ENCODE measurements at places on chromosomes 13 and 19. TPM values are rescaled to one million over a fixed set of nuclear protein-coding genes. Genes with fewer than 3 reads are reported as not detected.

The PALM3 gene
- 22.4 TPM for polyA plus RNA-seq

The C5AR1 gene
- polyA plus RNA-seq = 4.6 TPM

The TUBGCP3 gene
- polyA plus RNA-seq = 29.5 TPM

The IRGQ gene
- polyA plus RNA-seq = 13.8 TPM

The APOC4 gene
- not detected for polyA plus RNA-seq

The TPM4 gene
- 515 TPM for polyA plus RNA-seq

The LGALS14 gene
- not detected for polyA plus RNA-seq

The TRPC4 gene
- 6.2 TPM for polyA plus RNA-seq

The TEX29 gene
- polyA plus RNA-seq = not detected

The FFAR2 gene
- 0.28 TPM for polyA plus RNA-seq

The SIGLEC8 gene
- not detected for polyA plus RNA-seq

The WDR87 gene
- not detected for polyA plus RNA-seq

DNA sequence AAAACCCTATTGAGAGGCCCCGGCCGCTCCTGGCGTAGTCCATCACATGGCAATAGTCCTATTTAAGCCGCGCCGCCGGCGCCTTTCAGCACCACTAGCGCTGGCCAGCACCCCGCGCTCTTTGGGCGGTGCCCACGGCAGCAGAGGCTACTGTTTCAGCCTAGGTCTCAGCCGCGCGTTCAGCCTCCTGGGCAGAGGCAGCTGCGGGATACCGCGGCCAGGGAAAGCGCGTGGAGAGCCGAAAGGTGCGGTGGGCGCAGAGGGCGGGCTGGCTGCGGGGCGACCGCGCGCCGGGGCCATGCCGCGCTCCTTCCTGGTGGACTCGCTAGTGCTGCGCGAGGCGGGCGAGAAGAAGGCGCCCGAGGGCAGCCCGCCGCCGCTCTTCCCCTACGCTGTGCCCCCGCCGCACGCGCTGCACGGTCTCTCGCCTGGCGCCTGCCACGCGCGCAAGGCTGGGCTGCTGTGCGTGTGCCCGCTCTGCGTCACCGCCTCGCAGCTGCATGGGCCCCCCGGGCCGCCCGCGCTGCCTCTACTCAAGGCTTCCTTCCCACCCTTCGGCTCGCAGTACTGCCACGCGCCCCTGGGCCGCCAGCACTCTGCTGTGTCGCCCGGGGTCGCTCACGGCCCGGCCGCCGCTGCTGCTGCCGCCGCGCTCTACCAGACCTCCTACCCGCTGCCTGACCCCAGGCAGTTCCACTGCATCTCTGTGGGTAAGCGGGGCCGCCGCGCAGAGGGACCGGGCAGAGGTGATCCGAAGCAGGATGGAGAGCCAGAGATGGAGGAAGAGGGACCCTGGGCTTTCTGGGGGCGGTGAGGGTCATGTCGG is at the start of gene GSX1:
GSX1 (plus strand) TSS at position 91 of the 826 bp plus-strand sequence; CDS start at position 299, 208 bp downstream.
- DNase-seq = peak; percentile 64

GRCh38 chr13:51553531-51553930 is 30.7 kb upstream of the WDFY2 start:
- no peak for DNase-seq

GRCh38 chr19:39430675-39431593 is 4.8 kb downstream of the RPS16 start:
- DNase-seq = no peak

DNA sequence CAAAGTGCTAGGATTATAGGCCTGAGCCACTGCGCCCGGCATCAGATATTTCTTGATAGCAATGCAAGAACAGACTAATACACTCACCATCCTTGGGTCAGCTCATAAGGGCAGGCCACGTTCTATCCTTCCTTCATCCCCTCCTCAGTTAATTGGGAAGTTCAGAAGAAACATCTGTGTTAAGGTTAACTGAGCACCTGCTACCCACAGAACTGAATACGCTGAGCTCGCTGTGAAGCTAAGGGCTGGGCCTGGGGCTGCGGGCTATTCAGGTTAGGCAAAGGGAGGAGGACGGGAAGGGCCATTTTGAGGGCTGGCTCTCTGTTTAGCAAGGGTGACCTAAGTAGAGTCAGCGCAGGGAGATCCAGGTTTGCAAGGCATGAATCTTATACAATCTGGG is 43.0 kb upstream of the UQCRFS1 start:
- DNase-seq = no peak

GRCh38 chr19:32691952-32692726 is 518 bp downstream of the NUDT19 start:
- no peak for DNase-seq

- no peak for DNase-seq
These were observed 6.9 kb downstream of the ARHGEF1 start for GRCh38 chr19:41889896-41890295.

DNA sequence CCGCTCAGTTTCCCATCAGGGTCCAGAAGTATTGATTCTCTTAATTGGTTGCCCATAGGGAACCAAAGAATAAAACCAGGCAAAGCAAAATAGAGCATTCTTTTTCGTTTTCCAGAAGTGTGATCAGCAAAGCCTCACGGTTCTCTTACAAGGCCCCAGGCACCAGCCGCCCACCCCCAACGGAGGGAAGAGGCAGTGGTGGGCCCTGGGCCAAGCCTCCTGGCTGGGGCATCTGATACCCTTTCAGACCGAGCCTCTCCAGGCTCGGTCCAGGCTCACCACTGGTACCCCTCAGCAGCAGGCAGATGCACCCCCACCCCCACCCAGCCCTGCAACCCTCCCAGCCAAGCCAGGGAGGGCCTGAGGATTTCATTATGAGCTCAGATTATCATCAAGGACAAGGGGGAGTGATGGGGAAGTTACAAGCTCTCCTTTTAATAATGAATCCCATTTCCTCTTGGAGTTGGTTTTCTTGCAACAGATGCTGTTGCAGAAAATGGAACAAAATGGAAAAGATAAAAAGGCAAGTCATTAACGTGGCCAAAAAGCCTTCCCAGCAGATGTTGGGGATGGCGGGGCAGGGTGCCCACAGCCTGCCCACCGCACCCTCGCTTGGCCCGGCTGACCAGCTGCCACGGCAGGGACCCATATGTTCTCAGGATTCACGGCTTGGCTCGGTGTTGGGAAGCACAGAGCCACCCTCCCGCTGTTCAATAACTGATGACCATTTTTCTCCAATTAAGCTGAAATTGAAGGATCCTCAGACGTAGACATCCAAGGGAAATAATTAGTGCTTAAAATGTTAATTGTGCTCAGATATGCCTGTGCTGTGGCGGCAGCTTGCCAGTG is 45.9 kb upstream of the KCTD15 start:
- DNase-seq = no peak

- peak; percentile 79 for DNase-seq
These were observed at the start of gene CDC16 for GRCh38 chr13:114234645-114235421. CDC16 (plus strand) TSS chr13:114234897; CDS start chr13:114235085, 188 bp downstream.

GRCh38 chr19:55304279-55304978 is 20.6 kb downstream of the BRSK1 start:
- DNase-seq = no peak

- no peak for DNase-seq
These were observed 429.1 kb upstream of the ARGLU1 start for GRCh38 chr13:106996867-106997618.

- no peak for DNase-seq
These were observed 6.5 kb downstream of the IGLON5 start for GRCh38 chr19:51317968-51318367.

- DNase-seq = no peak
These were observed 50.2 kb downstream of the MTMR6 start for GRCh38 chr13:25237083-25237482.

- no peak for DNase-seq
These were observed 10.8 kb downstream of the BICRA start for GRCh38 chr19:47619763-47620162.

DNA sequence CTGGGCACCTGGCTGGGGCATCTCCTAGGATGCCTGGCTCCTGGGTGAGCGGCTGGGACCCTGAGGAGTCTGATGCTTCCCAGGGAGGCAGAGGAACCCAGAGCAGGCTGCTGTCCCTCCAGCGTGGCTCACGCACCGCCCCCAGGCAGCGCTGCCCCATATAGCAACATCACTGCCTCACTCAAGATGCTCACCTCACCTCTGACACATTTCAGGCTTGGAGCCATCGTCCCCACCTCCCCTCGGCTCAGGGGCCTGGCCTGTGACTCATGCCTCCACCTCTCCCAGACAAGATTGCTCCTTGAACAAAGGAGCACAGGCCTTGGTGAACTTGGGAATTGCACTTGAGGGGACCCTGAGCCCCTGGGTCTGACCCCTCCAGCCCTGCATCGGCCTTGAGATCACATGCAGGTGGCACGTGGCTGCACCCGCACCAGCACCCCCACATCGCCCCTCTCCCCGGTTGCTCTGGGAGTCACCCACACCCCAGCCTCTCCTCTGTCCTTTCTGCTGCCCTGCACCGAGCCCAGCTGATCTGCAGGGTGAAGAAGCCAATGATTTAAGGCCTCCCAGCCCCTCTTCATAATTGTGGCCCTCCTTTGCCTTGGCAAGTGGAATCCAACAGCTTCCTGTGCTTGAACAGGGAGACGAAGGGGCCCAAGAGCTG is 11.2 kb downstream of the CEBPA start:
- no peak for DNase-seq

- no peak for DNase-seq
These were observed 1378.7 kb upstream of the PRR20A start for GRCh38 chr13:55761986-55762385.

- DNase-seq = no peak
These were observed 34.6 kb downstream of the CYP4F2 start for GRCh38 chr19:15863272-15863671.

DNA sequence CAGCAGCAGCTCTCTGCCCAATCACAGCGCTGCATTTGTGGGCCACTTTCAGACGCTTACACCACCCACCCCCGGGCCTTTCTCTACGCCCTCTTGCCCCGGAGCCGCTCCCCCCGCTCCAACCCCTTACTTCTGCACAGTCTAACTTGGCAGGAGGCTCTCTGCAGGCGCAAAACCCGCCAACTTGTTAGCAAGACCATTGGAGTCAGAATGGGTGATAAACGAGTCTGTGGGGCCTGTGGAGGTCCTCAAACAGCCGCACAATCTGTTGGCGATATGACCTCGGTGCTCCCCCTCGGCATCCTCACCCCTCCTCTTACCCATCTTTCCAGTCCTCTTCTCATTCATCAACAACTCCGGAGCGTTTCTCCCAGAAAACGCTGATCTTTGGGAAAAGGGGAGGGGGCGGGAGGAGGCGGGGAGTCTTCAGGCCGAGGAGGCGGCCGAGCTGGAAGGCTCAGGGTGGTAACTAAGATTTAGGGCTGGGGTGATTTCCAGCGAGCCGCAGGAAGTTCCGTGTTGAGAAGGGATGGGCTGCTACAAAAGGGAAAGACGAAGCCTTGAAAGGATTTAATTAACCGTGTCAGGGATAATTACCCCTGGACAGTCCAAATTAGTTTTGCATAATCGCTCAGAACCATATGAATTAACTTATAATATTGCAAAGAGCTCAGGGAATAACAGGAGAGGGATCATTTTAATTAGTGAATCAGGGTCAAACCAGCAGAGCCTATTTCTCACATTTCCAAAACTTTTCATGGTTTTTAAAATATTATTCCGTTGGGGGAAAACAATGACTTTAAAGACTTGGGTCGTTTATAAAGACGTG is 4.1 kb downstream of the SOX21 start:
- DNase-seq = no peak

GRCh38 chr13:90846936-90847335 is 500.6 kb upstream of the MIR17HG start:
- no peak for DNase-seq

- peak; percentile 62 for DNase-seq
These were observed 57.6 kb upstream of the ZNF507 start for GRCh38 chr19:32287811-32288227.

DNA sequence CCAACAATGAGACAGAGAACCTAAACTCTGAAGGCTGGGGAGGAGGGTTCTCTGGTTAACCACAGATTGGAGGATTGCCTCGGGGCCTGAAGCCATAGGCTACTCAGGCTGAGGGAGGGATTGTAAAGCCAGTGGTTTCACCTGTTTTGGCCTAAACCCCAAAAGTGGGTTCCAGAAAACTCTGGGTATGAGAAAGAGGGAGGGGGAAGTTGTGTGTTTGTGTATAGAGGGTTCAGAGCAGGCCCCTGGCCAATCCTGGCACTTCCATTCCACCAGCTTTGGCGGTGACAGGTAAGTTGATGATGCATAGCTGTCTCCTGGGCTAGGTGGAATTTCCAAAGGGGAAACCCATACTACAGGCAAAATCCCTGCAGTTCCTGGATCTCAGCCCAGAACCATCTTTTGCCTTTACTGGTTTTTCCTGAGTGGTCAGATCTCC is 13.5 kb upstream of the CCDC97 start:
- DNase-seq = no peak

GRCh38 chr19:1833540-1833939 is 14.7 kb downstream of the REXO1 start:
- DNase-seq = no peak

DNA sequence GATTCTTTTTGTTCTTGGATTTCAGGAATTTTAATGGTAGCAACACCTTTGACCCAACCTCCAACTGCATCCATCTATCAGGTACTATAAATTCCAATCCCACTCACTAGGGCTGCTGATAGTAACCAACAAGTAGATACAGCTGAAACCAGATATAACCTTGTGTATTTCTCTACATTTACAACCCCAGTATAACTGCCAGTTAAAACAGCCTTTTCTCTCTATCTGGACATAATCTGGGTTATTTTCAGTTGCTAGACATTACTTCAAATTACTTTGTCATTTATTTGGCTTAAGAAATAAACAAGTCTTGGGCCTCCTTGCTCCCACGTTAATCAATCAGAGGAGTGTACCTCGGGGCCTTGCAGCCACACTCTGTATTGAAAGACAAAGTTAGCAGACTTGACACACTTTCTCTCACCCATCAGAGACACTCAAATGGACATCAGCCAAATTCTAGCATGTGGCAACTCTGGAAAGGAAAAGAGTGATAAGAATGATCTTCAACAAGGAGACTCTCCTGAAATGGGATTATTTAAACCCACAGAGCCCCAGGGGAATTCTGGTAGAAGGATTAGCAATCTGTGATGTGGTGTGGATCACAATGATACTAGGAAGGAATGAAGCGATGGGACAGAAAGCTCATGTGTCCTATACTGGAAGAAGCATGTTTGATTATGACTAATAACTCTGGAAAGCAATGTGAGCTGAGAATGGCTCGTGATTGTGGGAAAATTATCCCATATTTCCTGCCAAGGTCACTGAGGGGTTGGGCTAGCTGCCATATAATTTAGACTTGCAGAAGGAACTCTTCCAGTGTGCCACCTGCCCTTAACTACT is 157.5 kb downstream of the FLT1 start:
- DNase-seq = no peak

DNA sequence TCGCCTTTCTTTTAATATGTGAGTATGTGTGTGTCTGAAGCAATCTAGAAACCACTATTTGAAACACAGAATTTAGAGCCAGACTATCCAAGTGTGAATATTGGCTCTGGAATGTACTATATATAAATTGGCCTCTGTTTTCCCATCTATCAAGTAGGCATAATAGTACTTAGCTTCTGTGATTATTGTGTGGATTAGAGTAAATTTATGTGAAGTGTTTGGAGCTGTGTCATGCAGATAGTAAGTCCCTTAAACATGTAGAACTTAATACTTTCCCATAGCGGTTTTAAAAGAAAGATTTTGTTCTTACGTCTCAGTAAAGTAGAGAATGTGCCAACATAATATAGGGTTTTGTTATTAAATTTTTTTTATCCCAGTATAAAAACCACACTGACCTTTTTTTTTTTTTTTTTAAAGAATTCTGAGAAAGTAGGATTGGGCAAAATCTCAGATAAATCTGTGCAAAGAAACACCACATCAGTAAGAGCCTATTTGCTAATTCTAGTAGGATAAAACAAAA is 432.3 kb downstream of the RFC3 start:
- no peak for DNase-seq
